ENCODE measurements at places on chromosomes 16 and 17.

GRCh38 chr16:47578573-47578972 lies 117.4 kb downstream of the PHKB start:
- no peak overlapping the region for H3K4me3 ChIP-seq
- H3K4me1 ChIP-seq: peaks cover 17% of the 10 kb centered on the region
- no peak for DNase-seq
- no peaks in the 10 kb centered on the region for H3K27me3 ChIP-seq
- peaks cover 21% of the 10 kb centered on the region for H3K36me3 ChIP-seq

GRCh38 chr17:63847525-63848249 lies 5.2 kb upstream of the SMARCD2 start:
- H3K27ac ChIP-seq: peak overlapping the region; percentile 97
- DNase-seq: no peak
- H3K4me1 ChIP-seq: peaks cover 27% of the 10 kb centered on the region
- peak overlapping the region; percentile 63 for H3K4me3 ChIP-seq
- peaks cover 11% of the 10 kb centered on the region for H3K27me3 ChIP-seq
- peaks cover 6% of the 10 kb centered on the region for H3K36me3 ChIP-seq

GRCh38 chr16:70571623-70572022 lies 48.0 kb downstream of the SF3B3 start:
- H3K27ac ChIP-seq: peak overlapping the region; percentile 40
- H3K36me3 ChIP-seq: peaks cover 80% of the 10 kb centered on the region
- DNase-seq: no peak
- no peaks in the 10 kb centered on the region for H3K27me3 ChIP-seq
- H3K4me1 ChIP-seq: peaks cover 26% of the 10 kb centered on the region

GRCh38 chr16:1961651-1962067 lies 2.3 kb downstream of the NDUFB10 start:
- peak overlapping the region; percentile 96 for H3K4me3 ChIP-seq
- H3K27ac ChIP-seq: peak overlapping the region; percentile 95
- peaks cover 50% of the 10 kb centered on the region for H3K36me3 ChIP-seq
- no peaks in the 10 kb centered on the region for H3K27me3 ChIP-seq
- peak; percentile 35 for DNase-seq

GRCh38 chr16:4938683-4939030 lies 1.7 kb upstream of the PPL start:
- DNase-seq: no peak
- peaks cover 25% of the 10 kb centered on the region for H3K27me3 ChIP-seq
- H3K4me1 ChIP-seq: peaks cover 4% of the 10 kb centered on the region
- no peak overlapping the region for H3K27ac ChIP-seq
- H3K4me3 ChIP-seq: no peak overlapping the region

GRCh38 chr16:49491771-49492761 lies 118.5 kb downstream of the C16orf78 start:
- H3K27me3 ChIP-seq: no peaks in the 10 kb centered on the region
- no peaks in the 10 kb centered on the region for H3K36me3 ChIP-seq
- no peak overlapping the region for H3K4me3 ChIP-seq
- peak; percentile 43 for DNase-seq
- no peak overlapping the region for H3K27ac ChIP-seq

DNA sequence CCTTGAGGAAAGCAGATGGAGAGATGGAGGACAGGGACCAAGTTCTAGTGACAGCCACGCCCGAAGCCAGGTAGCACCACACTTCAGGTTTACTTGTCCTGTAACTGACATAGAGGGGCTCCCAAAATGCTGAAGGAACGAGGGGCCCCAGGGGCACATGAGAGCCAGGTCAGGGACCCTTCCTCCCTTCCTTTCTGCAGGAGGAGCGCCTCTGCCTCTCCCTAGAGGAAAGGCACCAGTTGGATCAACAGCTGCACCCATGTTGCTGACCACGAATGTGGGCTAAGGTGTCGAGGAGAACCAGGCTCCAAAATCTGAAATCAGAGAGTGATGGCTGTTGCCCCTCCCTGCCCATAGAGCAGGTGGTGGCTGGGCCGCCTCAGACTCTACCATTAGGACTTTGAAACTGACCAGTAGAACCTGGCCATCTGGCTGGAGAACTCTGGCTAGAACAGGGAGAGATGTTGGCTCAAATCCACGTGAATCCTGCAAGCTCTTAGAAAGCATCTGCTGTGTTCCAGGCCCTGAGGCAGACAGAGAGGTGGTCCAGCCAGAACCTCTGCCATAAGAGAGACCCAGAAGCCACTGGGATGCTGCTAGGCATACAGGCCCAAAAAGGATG lies 218.8 kb downstream of the KATNIP start:
- H3K27me3 ChIP-seq: no peaks in the 10 kb centered on the region
- no peak overlapping the region for H3K27ac ChIP-seq
- H3K36me3 ChIP-seq: peaks cover under 1% of the 10 kb centered on the region
- no peaks in the 10 kb centered on the region for H3K4me1 ChIP-seq

GRCh38 chr16:87196231-87196630 lies 121.0 kb downstream of the C16orf95 start:
- H3K36me3 ChIP-seq: no peaks in the 10 kb centered on the region
- H3K27me3 ChIP-seq: no peaks in the 10 kb centered on the region
- no peak overlapping the region for H3K27ac ChIP-seq
- no peak for DNase-seq
- no peaks in the 10 kb centered on the region for H3K4me1 ChIP-seq
- H3K4me3 ChIP-seq: no peak overlapping the region

DNA sequence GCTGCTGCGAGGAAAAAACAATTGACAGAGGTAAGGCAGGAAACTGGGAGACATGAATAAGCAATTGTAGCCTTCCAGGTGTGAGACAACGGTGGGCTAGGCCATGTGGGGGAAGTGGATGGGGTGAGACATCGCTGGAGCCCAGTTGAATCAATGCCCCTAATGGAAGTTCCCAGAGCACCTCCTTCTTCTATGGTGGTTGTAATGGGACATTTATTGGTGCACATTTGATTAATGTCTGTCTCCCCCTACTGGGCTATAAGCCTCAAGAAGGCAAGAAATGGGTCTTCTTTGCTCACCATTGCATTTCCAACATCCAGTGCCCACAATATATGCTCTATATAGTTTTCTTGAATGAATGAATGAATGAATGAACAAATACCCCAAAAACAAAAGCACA lies 22.7 kb upstream of the CD300E start:
- H3K4me3 ChIP-seq: no peak overlapping the region

DNA sequence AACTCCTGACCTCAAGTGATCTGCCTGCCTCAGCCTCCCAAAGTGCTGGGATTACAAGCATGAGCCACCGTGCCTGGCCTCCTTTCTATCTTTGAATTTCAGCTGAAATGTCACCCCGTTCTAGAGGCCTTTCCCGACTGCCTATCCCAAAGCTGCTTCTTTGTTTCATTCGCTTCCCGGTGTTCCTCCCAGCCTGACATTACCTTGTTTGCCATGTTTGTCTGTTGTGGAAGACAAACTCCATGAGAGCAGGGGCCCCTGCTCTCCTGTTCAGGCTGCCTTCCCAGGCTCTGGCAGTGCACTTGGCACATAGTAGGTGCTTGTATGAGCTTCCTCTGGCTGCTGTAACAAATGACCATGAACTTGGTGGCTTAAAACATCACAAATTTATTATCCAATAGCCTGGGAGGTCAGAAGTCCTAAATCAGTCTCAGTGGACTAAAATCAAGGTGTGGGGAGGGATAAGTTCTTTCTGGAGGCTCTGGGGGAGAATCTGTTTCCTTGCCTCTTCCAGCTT lies 2.6 kb upstream of the CCL22 start:
- no peak overlapping the region for H3K27ac ChIP-seq
- H3K4me1 ChIP-seq: no peaks in the 10 kb centered on the region
- peaks cover 6% of the 10 kb centered on the region for H3K27me3 ChIP-seq
- DNase-seq: no peak
- no peaks in the 10 kb centered on the region for H3K36me3 ChIP-seq
- no peak overlapping the region for H3K4me3 ChIP-seq

GRCh38 chr17:1769822-1770477 lies 8.1 kb downstream of the SERPINF1 start:
- peaks cover 25% of the 10 kb centered on the region for H3K4me1 ChIP-seq
- DNase-seq: peak; percentile 43
- H3K27me3 ChIP-seq: no peaks in the 10 kb centered on the region
- H3K4me3 ChIP-seq: peak overlapping the region; percentile 44
- H3K27ac ChIP-seq: peak overlapping the region; percentile 64

DNA sequence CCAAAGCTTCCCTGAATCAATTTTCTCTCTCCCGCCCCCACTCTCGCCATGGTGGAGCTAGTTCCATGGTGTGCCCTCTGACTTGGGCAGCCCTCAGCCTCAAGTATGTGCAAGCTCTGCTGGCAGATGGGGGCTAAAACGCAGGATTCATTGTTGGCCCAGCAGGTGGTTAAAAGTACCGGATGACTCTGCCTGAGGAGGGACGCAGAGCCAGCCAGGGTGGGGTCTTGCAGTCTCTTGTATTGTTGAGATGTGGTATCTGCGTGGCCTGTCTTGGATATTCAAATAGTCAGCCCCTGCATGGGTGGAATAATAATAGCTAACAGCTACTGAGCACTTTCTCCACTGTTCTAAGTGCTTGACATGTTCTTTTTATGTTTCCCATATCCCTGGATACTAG lies 36.7 kb upstream of the CPNE2 start:
- H3K27me3 ChIP-seq: no peaks in the 10 kb centered on the region
- DNase-seq: no peak
- H3K4me1 ChIP-seq: peaks cover 11% of the 10 kb centered on the region
- H3K4me3 ChIP-seq: no peak overlapping the region
- H3K27ac ChIP-seq: no peak overlapping the region
- peaks cover 73% of the 10 kb centered on the region for H3K36me3 ChIP-seq

- no peaks in the 10 kb centered on the region for H3K36me3 ChIP-seq
- peaks cover 48% of the 10 kb centered on the region for H3K4me1 ChIP-seq
- peak overlapping the region; percentile 93 for H3K27ac ChIP-seq
These were observed 8.9 kb downstream of the CIBAR2 start for GRCh38 chr16:85103114-85104079.

DNA sequence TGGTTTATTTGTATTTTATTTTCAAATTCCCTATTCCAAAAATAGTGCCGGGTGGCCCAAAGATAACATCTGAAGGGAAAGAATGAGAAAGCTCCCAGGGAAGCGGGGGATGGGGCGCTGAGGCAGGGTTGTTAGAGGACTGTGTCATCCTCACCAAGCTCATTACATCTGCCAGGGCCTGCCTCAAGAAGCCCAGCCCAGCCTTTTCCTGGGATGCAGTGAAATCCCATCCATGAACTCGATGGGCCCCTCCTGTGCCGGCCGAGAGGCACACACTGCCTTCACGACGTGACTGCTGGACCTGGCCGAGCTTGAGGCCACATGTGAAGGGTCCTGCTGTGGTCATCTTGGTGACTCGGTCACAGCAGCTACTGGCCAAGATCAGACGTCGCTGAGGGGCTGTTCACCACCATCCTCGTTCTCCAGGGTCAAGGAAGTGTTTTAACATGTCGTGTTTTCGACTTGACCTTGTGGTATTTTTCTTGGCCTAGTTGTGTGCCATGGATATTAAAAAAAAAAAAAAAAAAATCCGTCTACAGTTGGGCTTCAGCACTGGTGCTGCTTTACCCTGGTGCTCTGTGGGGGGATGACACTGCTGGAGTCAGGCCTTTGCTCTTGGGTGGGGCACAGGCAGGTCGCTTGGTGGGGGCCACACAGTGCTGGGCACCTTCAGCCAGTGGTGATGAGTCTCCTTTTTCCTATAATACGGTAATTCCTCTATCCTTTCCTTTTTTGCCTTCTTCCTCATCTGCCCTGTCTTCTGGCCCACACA lies 4.9 kb downstream of the TIMM22 start:
- no peaks in the 10 kb centered on the region for H3K27me3 ChIP-seq
- H3K36me3 ChIP-seq: peaks cover 41% of the 10 kb centered on the region
- no peak overlapping the region for H3K27ac ChIP-seq
- H3K4me1 ChIP-seq: peaks cover 30% of the 10 kb centered on the region

DNA sequence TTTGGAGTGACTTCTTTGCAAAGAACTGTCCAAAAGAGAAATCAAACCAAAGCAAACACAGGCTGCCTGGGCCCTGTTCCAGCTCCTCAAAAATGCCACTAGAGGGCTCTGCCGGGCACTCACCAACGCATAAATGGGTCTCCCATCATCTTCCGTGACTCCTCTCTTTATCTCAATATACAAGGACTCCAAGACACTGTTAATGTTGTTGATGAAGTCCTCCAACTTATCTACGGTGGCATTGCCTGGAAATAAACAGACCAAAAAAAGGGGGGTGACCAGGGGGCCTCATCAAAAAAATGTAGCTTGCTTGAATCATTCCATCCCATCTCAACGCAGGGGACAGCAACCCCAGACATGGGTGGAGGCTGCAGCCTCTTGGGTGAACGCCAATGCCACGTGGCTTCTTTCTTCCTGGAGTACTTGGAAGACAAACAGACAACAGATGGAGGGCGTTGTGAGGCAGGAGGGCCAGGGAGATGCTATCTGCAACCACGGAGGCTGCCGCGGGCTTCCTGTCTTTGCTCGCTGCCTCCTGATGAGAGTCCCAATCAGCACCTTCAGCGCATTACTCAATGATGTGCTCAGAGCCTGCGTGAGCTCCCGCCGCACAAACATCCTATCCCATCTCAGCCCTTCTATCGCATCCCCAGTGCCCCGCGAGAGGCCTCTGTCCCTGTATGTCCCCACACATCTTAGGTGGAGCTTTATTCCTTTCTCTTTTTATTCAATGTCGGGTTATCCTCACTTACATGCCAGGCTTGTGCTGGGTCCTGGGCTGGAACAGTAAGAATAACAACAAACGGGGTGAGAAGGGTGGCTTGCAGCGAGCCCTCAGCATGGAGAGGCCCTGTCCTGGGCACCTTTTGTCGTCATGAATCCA lies 32.0 kb downstream of the KDM8 start:
- H3K27me3 ChIP-seq: no peaks in the 10 kb centered on the region
- H3K36me3 ChIP-seq: peaks cover 58% of the 10 kb centered on the region
- peak overlapping the region; percentile 77 for H3K4me3 ChIP-seq
- peak overlapping the region; percentile 99 for H3K27ac ChIP-seq
- H3K4me1 ChIP-seq: peaks cover 99% of the 10 kb centered on the region
- peak; percentile 97 for DNase-seq

DNA sequence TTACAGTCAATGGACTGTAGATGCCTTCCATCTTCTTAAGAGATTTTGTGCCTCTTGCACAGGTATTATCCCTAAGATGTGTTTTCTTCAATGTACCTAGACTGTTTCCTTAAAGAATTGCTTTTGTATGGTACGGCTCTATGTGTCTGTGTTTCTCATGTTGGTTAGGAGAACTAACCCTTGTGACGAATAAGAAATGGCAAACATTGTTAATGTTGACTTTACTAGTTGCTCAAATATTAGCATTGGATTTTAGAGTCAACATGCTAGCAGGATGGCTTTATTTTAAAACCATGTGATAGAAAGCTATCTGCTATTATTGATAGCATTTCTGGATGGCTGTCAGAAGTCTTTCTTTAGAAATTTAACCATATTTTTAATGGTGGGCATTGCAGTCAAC lies 34.5 kb downstream of the WWOX start:
- no peak overlapping the region for H3K4me3 ChIP-seq
- no peak for DNase-seq
- peaks cover 22% of the 10 kb centered on the region for H3K36me3 ChIP-seq
- peaks cover 14% of the 10 kb centered on the region for H3K4me1 ChIP-seq
